ENCODE measurements at places on chromosomes 7 and 10.

- DNase-seq, result no peak
Measured at GRCh38 chr10:76082232-76082631, 650.8 kb downstream of the LRMDA start.

- no peak for DNase-seq
Measured at GRCh38 chr7:19587291-19587690, 121.5 kb downstream of the POLR1F start.

DNA sequence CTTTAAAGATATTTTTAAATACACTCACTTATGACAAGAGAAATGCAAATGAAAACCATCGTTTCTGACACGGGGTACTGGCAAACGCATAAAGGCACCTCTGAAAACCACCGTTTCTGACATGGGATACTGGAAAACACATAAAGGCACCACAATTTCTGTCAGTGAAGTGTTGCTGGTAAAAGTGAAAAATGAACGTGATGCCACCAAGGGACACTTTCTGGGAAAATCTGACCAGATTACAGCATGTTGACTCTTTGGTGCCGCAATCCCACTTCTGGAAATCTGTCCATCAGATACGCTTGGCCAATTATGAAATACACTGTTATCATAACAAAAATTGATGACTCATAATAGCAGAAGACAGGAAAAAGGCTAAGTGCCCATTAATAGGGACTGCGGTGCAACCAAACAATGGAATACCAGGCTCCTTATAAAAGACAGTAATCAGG is 131.7 kb downstream of the ZMYND11 start:
- DNase-seq, result no peak

DNA sequence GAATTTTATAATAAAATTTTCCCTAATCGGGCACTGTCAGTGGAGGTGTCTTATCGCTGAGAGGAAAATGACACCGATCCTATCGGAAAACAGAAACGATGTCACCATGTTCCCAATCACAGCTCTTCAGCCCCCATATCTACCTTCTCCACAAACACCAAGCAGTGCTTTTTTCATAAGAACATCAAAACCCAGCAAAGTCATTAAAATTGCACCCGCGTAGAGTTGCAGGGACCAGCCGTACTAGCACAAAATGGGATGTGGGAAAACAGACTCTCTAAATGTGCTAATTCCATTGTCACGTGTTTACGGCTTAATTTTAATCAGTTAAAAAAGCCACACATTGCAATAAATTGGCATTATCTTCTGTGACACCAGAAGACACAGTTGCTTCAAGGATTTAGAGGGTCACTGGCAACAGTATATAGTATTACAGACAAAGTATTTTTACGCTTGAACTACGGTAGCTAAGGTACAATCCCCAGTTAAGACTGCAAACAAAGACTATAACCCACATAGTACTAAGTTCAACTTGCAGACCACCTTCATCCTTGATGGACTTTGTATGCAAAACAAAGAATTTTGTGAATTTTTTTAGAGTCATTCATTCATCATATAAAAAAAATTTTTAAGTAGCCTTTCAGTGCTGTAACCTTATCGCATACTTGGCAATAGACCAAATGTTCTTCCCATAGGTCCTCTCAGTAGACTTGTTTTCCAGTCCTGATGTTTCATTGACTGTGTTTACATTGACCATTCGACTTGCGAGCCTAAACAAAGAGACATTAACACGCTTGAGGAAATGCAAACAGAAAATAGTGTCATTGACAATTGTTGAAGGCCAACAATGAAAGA is 116.0 kb downstream of the VTI1A start:
- no peak for DNase-seq

DNA sequence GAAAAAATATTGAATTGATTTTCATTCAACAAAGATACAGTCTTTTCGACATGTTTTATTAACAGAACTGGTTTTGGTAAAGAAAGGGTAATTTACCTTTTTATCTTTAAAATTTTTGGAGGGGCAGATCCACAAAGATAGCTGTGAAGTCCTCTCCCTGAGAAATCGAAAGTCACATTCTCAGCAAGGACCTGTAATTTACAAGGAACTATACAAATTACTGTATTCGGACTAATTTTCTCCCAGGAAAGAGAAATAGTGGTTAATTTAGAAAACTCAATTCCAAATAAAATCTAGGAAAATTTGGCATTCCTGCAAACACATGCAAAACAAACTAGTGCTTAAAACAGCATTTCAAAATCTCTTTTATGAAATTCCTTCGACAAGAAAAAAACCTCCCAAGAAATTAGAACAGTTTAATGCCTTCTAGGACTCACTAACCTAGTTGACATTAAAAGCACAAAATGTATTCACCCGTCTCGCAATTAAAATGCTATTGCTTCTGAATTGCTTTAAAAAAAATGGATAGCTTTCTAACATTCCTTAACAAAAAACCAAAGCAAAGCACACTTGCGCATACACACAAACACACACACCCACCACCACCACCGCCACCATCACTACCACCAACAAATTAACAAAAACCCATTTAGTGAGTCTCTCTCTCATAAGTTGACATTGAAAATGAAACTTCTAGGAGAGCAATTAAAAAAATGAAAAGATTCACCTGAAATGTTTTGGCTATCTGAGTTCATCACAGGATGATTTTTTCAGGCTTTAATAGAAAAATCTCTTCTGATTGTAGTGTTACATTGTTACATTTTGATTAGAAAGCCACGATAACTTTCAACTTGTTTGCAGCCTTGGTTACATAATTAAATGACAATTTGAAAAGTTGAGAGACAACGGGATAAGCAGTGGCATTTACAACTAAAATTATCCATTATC is 4.0 kb upstream of the NKX2-3 start:
- DNase-seq, result no peak

- DNase-seq, result peak; percentile 5
Measured at GRCh38 chr7:45174966-45175765, 17.6 kb downstream of the RAMP3 start.

DNA sequence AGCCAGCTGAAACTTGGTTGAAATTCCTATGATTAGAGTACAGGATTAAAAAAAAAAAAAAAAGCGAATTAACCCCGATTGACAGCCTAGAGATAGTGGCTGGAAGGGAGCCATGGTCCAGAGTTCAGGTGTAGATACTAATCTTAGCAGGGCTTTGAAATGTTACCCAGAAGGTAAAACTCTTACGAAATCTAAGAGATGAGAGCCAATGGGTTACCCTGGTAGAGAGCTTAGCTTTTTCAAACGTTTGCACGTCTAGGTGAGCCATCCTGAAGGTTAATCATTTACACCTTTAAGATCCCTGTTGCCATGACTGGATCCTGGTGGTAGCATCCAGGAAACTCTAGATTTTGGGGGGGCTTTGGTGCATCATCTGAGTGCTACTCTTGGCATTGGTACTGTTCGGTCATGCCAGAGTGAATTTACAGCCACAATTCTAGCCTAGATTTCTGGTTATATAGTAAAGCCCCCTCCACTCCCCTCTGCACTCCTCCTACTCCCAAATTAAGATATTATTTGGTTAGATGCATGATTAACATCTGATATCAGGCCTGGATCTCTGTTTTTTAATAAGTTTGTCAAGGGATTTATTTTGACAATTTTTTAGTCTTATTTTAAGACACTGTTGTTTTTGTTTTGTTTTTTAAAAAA is 1.2 kb downstream of the AGFG2 start:
- DNase-seq, result no peak

DNA sequence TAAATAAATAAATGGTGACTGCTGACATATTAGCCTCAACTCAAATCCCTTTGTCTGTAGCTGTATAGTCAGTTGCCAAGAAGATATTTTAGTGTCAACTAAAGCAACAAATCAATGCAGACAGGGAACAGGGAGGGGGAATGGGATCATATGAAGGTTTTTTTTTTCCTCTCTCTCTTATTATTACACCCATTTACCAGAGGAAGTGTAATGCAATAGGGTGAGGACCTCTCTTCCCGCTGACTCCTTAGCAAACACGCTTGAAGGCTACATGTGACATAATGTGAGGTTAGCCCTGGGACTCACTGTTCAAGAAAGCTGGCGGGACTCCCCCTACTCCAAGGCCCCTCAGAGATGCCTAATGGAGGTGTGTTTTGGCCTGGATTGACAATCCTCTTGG is 88.2 kb downstream of the CHRM2 start:
- no peak for DNase-seq

DNA sequence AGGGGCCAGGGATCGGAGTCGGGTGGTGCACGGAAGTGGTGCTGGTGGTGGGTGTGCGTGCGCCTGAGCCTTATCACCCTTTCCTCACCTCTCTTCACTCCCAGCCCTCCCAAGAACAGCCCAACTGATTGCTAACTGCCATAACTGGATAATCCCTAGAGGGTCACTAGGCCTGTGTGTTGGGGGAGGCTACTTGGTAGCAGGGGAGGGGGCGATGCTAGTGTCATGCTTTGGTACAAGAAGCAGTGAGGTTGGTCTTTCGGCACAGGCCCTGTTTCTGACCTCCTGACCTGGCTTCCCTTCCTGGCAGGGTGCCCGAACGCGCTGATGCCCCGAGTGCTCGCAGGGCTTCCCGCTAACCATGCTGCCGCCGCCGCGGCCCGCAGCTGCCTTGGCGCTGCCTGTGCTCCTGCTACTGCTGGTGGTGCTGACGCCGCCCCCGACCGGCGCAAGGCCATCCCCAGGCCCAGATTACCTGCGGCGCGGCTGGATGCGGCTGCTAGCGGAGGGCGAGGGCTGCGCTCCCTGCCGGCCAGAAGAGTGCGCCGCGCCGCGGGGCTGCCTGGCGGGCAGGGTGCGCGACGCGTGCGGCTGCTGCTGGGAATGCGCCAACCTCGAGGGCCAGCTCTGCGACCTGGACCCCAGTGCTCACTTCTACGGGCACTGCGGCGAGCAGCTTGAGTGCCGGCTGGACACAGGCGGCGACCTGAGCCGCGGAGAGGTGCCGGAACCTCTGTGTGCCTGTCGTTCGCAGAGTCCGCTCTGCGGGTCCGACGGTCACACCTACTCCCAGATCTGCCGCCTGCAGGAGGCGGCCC is 652 bp downstream of the KAZALD1 start:
- peak; percentile 76 for DNase-seq

GRCh38 chr7:80478683-80479082 is 33.2 kb downstream of the GNAT3 start:
- no peak for DNase-seq

- DNase-seq, result no peak
Measured at GRCh38 chr7:149860821-149861727, 12.7 kb upstream of the ATP6V0E2 start.

- no peak for DNase-seq
Measured at GRCh38 chr7:7002418-7003062, 176.5 kb upstream of the CCZ1B start.

- no peak for DNase-seq
Measured at GRCh38 chr7:50349963-50350944, 45.7 kb downstream of the IKZF1 start.

Measured in femur (tissue), 1 donor.